ENCODE measurements at places on chromosomes 4 and X. TPM values are rescaled to one million over a fixed set of nuclear protein-coding genes. Genes with fewer than 3 reads are reported as not detected.
A peak's percentile ranks its signal among the peaks of the same experiment; 100 is the strongest.

Gene FAM149A
- 7.5 TPM for total RNA-seq

Gene PRKX
- total RNA-seq: 4.5 TPM

GRCh38 chr4:177118596-177118995 is 191.1 kb upstream of the NEIL3 start:
- DNase-seq: no peak

- DNase-seq: peak; percentile 38
Observed at GRCh38 chr4:4574792-4575191, 32.9 kb upstream of the STX18 start.

- DNase-seq: no peak
Observed at GRCh38 chr4:18007625-18008024, 13.9 kb downstream of the LCORL start.

Gene PDHA1
- total RNA-seq: 823 TPM

- DNase-seq: no peak
Observed at GRCh38 chrX:10538831-10539230, 81.6 kb downstream of the MID1 start.

GRCh38 chrX:100353326-100353725 is 56.7 kb downstream of the PCDH19 start:
- no peak for DNase-seq

Gene SRPK3
- total RNA-seq: 43.7 TPM

Gene ENAM
- 1.6 TPM for total RNA-seq

GRCh38 chr4:47729131-47729680 is 108.7 kb downstream of the CORIN start:
- no peak for DNase-seq

- peak; percentile 90 for DNase-seq
Observed at GRCh38 chr4:6909113-6909969, at the start of gene TBC1D14. Gene TBC1D14 (plus strand): TSS chr4:6909826. CDS start chr4:6923390, 13,564 bp downstream.

DNA sequence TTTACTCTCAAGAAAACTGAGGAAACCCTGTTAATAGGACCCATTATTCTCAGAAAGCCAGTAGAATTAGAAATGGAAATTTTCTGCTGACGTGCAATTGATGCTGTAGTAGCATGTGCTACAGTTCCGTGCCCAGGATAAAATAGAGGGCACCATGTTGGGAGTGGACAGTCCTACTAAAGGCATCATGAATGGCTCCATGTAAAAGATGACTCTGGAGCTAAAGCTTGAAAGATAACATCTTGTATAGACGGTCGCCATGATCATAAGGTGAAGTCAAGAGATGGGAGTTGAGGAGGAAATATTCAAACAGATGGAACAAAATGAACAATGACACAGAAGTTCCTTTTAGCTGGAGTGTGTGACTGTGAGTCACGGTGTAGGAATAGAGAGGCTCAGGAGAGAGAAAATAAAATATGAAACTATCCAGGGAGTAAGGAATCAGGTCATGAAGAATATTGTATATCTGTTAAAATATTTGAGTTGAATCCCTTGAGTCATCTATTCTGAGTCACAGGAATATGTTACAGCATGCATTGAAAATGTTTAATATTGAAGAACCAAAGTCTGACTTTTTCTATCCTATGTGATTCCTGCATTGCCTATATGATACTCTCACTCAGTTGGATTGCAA is 31.8 kb downstream of the ANXA10 start:
- no peak for DNase-seq

GRCh38 chrX:41984628-41985027 is 61.3 kb upstream of the CASK start:
- no peak for DNase-seq

Gene LRCH2
- total RNA-seq: 0.38 TPM

Gene EGFL6
- total RNA-seq: not detected

DNA sequence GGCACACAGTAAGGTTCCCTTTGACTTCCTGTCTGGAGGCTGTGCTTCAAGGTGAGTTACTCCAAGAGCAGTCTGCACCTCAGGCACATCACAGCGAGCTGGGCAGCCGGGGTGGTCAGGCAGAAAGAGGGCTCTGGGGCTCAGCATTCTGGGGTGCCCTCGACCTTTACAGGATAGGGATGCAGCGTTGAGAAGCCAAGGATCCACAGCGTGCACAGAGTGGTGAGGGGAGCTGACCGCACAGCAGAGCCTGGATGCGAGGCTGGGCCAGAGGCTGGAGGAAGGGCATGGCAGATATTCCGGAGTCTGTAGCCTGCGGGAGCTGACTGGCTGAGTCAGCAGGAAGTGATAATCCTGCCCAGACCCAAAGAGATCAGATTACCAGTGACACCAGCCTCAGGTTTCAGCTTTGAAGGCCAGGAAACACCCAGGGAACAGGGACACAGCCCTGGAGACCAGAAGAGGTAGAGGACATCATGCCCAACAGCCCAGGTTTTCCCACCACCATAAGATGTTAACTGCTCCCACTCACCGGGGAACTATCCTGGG is 38.4 kb upstream of the PDLIM3 start:
- DNase-seq: peak; percentile 52

Gene ATP1B4
- total RNA-seq: 8.5 TPM

DNA sequence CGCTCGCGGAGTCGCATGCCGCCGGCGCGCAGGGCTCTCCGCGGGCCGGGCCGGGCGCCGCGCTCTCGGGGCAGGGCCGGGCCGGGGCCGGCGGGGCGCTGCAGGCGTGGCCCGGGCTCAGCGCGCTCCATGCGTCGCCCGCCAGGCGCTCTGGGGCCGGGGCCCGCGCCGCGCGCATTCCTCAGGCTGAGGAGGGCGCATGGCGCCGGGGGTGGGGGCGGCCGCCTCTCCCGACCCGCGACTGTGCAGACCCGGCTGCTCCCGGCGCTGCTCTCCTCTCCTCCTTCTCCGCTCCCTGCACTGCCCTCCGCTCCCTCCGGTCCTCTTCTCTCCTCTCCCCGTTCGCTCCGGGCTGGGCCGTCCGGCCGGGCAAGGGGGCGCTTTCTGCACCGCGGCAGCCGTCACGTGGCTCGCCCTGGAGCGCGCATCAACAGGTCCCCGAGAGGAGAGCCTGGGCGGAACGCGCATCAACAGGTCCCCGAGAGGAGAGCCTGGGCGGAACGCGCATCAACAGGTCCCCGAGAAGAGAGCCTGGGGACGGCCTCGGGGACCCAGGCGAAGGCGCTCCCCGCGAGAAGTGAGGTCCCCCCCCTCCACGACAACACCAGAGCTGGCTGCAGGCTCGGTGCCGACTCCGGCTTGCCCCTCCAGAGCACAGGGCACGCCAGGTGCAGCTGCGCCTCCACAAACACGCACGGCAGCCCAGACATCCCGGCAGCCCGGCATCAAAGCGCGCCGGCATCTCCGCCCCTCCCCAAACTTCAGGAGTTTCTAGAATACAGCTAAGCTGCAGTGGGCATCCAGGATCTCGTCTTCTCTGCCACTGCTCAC is 12.9 kb downstream of the PPP2R3B start:
- DNase-seq: peak; percentile 81

Gene HMGN5
- total RNA-seq: 1.7 TPM

- no peak for DNase-seq
Observed at GRCh38 chr4:10455133-10455532, 2.1 kb downstream of the ZNF518B start.

- DNase-seq: no peak
Observed at GRCh38 chr4:74335341-74336021, 27.2 kb downstream of the EPGN start.

DNA sequence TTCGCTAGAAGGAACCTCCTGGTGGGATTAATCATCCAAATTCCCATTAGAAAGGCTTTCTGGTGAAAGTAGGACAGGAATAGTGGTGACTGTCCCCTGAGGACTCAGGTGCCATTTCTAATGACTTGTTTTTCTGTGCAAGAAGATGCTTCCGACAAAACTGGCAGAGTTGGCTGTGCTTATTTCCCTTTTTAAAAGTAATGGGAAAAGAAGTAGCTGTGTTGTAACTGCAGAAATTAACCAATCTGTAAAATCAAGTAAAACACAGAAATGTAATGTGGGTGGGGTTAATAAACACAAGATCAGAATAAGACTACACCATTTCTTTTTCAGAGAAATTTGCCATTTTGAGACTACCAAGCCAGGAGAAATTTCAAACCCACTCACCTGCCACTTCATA is 55.0 kb upstream of the FAM9B start:
- DNase-seq: no peak

- no peak for DNase-seq
Observed at GRCh38 chr4:105797225-105797624, 88.6 kb downstream of the GSTCD start.
